Progenitor cell of endocrine pancreas (in vitro differentiated cells): ENCODE measurements at places on chromosomes 12 and 14.

DNA sequence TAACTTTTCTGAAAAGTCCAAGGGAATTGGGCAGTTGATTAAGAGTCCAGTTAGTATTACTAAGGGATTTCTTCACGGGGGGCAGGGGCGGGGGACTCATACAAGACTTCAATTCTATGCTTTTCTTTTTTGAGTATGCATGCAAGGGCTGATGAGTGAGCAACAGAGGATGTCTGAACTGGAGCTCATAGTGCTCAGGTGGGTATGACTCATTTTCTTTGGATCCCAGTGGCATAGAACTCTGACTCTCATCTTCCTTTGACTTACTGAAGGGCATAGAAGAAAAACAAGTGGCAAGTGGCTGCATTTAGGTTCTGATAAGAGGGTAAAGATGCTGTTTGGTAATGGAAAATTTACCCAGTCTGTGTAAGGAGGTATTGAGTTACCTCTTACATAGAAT is 749.2 kb downstream of the NOVA1 start:
- peaks cover 2% of the 10 kb centered on the region for H3K36me3 ChIP-seq
- peaks cover 10% of the 10 kb centered on the region for H3K4me1 ChIP-seq
- no peak for DNase-seq
- no peak overlapping the region for H3K4me3 ChIP-seq

DNA sequence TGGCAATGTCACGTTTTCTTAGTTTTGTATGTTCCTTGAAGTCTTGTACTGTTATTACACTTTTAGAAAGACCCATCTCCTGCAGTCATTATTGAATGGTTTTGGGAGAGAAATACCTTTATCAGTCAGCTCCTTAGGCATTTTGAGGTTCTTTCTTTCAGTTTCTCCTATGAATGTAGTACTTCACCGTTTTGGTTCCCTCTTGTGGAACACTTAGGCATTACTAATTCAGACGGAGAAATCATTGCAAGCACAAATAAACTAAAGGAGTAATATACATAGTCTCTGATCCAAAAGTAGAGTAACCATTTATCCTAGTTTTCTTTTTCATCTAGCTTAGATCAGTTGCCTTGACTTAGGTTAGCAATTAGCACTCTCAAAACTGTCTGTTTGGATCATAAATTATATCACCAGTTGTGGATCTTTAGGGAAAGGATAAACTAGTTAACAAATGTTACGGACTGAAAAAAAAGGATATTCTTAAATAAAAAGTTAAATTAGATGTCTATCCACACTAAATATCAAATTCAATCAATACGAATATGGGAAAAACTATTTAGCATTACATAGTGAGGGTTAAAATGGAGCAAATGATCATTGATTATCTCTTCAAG is 1538.3 kb upstream of the SEL1L start:
- DNase-seq, result no peak
- peaks cover 3% of the 10 kb centered on the region for H3K4me1 ChIP-seq

GRCh38 chr14:68407285-68407684 is 385.6 kb downstream of the ZFP36L1 start:
- peaks cover 13% of the 10 kb centered on the region for H3K4me1 ChIP-seq
- H3K27me3 ChIP-seq, result no peaks in the 10 kb centered on the region
- DNase-seq, result no peak
- no peak overlapping the region for H3K4me3 ChIP-seq
- H3K27ac ChIP-seq, result no peak overlapping the region

DNA sequence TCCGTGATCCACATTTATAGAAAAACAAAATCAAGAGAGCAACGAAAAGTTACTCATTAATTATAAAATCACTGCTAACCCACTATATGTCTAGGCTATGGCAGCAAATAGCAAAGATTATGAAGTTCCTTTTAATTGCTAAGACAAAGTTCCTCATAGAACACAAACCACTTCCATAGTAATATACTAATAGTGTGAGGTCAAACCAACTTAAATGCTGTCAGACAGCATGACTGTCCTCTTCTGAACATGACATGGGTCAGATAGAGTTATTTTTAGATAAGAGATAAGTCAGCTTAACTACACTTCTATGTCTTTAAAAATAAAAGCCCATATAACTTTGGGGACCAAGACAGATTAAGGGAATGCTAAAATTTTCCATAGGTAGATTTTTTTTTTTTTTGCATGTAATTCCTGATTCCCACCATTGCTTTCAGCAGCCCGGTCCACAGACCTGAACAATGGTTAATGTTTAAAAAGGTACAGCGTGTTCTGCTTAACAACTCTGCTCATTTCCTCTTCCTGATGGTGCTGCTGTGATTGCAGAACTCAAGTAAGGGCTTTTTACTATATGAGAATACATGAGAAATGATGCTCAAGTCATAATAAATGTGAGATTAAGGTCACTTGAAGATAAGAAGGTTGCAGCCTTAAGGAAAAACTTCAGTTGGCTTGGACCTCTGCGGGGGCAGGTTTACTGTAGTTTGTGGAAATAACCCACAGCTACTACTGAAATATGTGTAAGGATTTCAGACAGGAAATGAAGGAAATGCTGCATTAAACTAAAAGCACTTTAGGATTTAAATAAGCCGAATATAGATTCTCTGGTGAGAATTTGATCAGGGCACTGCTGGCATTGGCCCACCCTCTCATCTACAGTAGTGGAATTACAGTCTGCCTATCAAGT is 37.7 kb upstream of the DUSP6 start:
- H3K27ac ChIP-seq, result peak overlapping the region; percentile 29
- no peak overlapping the region for H3K4me3 ChIP-seq
- no peaks in the 10 kb centered on the region for H3K36me3 ChIP-seq
- DNase-seq, result no peak
- H3K4me1 ChIP-seq, result peaks cover 32% of the 10 kb centered on the region

DNA sequence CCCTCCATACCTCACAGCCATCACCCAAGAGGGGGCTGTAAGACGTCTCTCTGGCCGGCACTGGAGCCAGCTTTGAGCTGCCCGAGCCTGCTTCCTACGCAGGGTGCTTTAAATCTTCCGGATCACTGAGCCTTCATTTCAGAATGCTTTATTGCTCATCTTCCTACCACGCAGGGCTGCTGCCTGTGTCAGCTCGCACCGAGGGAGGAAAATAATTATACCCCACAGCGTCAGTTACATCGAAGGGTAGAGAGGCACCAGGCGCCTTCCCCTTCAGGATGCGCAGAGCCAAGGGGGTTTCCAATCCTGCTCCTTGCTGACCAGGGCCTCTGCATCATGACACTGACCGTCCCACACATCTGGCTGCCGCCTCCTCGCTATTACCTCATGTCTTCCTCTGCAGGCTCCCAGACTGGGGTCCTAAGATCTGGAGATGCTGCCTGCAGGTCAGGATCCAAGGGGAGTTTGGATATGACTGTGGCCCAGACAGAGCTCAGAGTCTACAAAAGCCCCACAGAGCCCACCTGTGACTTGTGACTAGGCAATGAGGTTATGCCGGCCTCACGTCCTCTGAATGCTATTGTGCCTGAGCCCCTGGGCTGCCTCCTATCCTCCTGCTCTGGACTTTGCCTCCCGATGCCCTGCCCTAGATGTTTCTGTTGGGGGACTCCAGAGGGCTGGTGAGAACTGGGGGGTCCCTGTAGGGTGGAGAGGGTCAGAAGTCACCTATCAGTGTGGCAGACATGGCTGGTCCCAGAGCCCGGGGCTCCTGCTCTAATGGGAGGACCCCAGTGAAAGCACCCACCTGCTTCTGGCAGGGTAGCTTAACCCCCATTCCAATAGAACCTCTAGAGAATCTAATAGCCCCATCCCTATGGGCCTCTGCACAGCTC is 220.3 kb upstream of the RTL1 start:
- H3K4me3 ChIP-seq, result no peak overlapping the region
- peaks cover 27% of the 10 kb centered on the region for H3K27me3 ChIP-seq
- DNase-seq, result no peak
- no peaks in the 10 kb centered on the region for H3K36me3 ChIP-seq
- H3K4me1 ChIP-seq, result no peaks in the 10 kb centered on the region

DNA sequence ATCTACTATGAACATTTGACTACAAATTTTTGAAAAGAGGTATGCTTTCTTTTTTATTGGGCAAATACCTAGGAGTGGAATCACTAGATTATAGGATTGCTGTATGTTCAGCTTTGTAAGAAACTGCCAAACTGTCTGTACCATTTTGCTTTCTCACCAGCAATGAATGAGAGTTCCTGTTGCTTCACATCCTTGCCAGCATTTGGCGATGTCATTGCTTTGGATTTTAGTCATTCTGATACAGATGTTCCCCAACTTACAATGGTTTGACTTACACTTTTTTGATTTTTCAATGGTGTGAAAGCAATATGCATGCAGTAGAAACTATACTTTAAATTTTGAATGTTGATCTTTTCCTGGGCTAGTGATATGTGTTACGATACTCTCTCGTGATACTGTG is 328.7 kb downstream of the RAD51B start:
- no peak overlapping the region for H3K27ac ChIP-seq
- no peak for DNase-seq
- H3K27me3 ChIP-seq, result no peaks in the 10 kb centered on the region
- H3K4me1 ChIP-seq, result peaks cover 14% of the 10 kb centered on the region
- no peak overlapping the region for H3K4me3 ChIP-seq
- H3K36me3 ChIP-seq, result peaks cover 32% of the 10 kb centered on the region

- no peak for DNase-seq
- H3K36me3 ChIP-seq, result peaks cover 1% of the 10 kb centered on the region
- no peak overlapping the region for H3K4me3 ChIP-seq
- H3K27me3 ChIP-seq, result no peaks in the 10 kb centered on the region
- no peaks in the 10 kb centered on the region for H3K4me1 ChIP-seq
- H3K27ac ChIP-seq, result no peak overlapping the region
Measured at GRCh38 chr14:29971101-29971500, 43.5 kb upstream of the PRKD1 start.

- no peaks in the 10 kb centered on the region for H3K36me3 ChIP-seq
- no peak overlapping the region for H3K4me3 ChIP-seq
- no peak for DNase-seq
- no peaks in the 10 kb centered on the region for H3K27me3 ChIP-seq
Measured at GRCh38 chr14:37147310-37147880, 25.0 kb downstream of the SLC25A21 start.
